A549 treated with CORT108297 at 1 μM for 4 hours (cell line): ENCODE measurements at places on chromosomes 7 and 10. TPM values are rescaled to one million over a fixed set of nuclear protein-coding genes. Genes with fewer than 3 reads are reported as not detected.

The HOXA11 gene
- total RNA-seq: 0.54 to 0.79 TPM (median 0.77 TPM) in 5 replicates

The APBB1IP gene
- 8.7 to 9.4 TPM (median 9.1 TPM) in 5 replicates for total RNA-seq

The PDK4 gene
- total RNA-seq: 9.1 to 13.0 TPM (median 11.5 TPM) in 5 replicates

The PODXL gene
- total RNA-seq: 36.1 to 60.0 TPM (median 47.9 TPM) in 5 replicates

The TMEM213 gene
- total RNA-seq: not detected in 5 replicates

The ARHGEF35 gene
- total RNA-seq: 0.20 to 0.42 TPM (median 0.28 TPM) in 5 replicates

The FKBP14 gene
- total RNA-seq: 6.6 to 9.6 TPM (median 9.3 TPM) in 5 replicates

The SLC13A4 gene
- total RNA-seq: not detected in 5 replicates

The STEAP1 gene
- total RNA-seq: 13.9 to 16.0 TPM (median 14.2 TPM) in 5 replicates

The ZNHIT1 gene
- 78.6 to 107 TPM (median 95.2 TPM) in 5 replicates for total RNA-seq

The RPEL1 gene
- total RNA-seq: 0.05 to 0.08 TPM (median 0.07 TPM) in 4 of 5 replicates, not detected in the other

The ASZ1 gene
- total RNA-seq: not detected in 5 replicates

The GRID1 gene
- 0.18 to 0.44 TPM (median 0.24 TPM) in 5 replicates for total RNA-seq

The WASL gene
- total RNA-seq: 19.2 to 24.3 TPM (median 23.0 TPM) in 5 replicates

The FGL2 gene
- total RNA-seq: not detected in 5 replicates

The LLCFC1 gene
- not detected in 5 replicates for total RNA-seq

The PNLIPRP3 gene
- total RNA-seq: 0.03 TPM in 1 of 5 replicates, not detected in the others

The HYAL4 gene
- total RNA-seq: not detected in 5 replicates

The NXPH1 gene
- not detected in 5 replicates for total RNA-seq

The DGKI gene
- 0.20 to 0.40 TPM (median 0.29 TPM) in 5 replicates for total RNA-seq

The SDK1 gene
- total RNA-seq: 0.27 to 0.53 TPM (median 0.42 TPM) in 5 replicates

The MMP21 gene
- total RNA-seq: 0.04 to 0.06 TPM in 2 of 5 replicates, not detected in the others

The ZNF248 gene
- 3.5 to 4.5 TPM (median 4.5 TPM) in 5 replicates for total RNA-seq

The MRC1 gene
- total RNA-seq: 0.01 to 0.05 TPM (median 0.02 TPM) in 5 replicates
